ENCODE measurements at places on chromosomes 1 and 21. TPM values are rescaled to one million over a fixed set of nuclear protein-coding genes. Genes with fewer than 3 reads are reported as not detected.

- DNase-seq = no peak
Measured at GRCh38 chr1:107776900-107777663, 187.9 kb downstream of the VAV3 start.

DNA sequence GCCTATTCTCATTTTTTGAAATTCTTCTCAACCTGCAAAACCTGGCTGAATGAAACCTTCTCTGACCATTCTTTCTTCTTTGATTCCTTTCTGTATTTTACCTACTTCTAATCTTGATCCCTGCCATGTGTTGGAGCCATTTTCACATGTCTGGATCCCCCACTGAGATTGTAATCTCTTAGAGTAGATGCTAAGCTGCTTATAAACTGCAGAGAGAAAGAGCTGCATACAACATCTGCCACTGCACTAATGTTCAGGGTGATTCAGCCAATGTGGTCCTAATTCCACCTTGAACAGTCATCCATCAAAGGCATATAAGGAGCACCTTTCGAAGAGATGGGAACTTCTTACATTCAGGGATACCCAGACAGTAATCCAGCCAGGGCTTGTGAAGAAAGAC lies 16.2 kb upstream of the DAB1 start:
- no peak for DNase-seq

DNA sequence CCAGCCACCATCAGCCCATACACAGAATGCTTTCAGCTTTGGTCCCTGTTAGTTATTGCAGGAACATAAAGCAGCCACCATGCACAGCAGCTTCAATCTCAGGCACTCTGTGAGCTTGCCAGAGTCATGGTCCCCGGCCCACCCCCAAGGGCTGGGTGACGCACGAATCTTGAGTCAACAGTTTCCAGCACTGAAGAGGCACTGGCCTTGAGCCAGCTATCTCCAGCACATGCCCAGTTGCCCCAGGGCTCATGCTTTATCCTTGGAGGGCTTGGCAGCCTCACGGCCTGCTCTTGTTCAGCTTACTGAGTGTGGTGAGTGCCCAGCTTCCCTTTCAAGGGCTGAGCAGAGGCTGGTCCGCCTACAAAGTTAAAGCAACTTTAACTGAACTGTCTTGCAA lies 200.7 kb upstream of the RAB4A start:
- DNase-seq = peak; percentile 34

GRCh38 chr1:214280386-214281020 lies 456 bp upstream of the SMYD2 start:
- DNase-seq = peak; percentile 11

- no peak for DNase-seq
Measured at GRCh38 chr1:38003261-38004250, 1.8 kb downstream of the FHL3 start.

GRCh38 chr1:82284213-82284612 lies 483.5 kb downstream of the ADGRL2 start:
- no peak for DNase-seq

DNA sequence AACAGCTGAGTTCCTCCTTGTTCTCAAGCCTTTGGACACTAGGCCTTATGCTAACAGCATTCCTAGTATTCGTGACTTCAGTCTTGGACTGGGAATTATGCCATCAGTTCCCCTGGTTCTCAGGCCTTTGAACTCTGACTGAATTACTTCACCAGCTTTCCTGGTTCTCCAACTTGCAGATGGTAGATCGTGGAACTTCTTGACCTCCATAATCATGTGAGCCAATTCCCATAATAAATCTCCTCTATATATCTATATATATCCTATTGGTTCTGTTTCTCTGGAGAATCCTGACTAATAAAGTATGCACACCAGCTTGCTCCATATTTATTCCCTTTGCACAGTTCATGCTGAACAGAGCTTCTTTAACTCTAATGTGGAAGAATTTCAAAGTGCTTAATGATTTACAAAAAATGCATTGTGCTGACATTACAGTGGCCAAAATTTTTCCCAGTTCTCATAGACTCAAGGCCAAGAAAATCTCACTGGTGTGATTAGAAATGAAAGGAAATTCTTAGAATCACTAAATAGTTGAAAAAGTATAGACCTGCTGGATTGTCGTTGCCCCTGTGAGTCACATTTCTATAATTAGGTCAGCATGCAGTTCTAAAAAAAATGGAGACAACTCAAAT lies 462.9 kb upstream of the ADAMTS5 start:
- no peak for DNase-seq

DNA sequence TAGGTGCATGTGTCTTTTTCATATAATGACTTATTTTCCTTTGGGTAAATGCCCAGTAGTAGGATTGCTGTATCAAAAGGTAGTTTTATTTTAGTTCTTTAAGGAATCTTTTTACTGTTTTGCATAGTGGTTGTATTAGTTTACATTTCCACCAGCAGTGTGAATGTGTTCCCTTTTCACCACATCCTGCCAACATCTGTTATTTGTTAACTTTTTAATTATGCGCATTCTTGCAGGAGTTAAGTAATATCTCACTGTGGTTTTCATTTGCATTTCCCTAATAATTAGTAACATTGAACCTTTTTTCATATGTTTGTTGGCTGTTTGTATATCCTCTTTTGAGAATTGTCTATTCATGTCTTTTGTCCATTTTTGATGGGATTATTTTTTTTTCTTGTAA lies 1761.9 kb downstream of the PLA2G4A start:
- DNase-seq = no peak

The OR2G6 gene
- total RNA-seq = 0.38 TPM

DNA sequence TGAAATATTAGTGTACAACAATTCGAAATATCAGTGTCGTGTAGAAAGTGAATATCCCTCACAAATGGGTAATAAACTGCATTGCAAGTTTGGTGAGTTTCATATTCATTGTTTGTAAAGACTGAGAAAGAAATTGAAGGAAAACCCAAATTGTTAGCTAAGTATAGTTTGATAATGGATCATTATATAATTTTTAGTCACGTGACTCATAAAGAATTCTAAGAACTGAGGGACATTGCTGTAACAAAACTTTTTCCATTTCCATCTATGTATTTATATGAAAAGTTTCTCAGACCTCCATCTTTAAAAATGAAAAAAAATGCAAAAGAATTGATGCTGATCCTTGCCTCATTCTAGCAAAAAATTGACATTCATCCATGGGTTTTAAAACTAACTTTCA lies 36.0 kb upstream of the SGIP1 start:
- no peak for DNase-seq

The ACTL8 gene
- total RNA-seq = not detected

The STUM gene
- total RNA-seq = 16.9 TPM

DNA sequence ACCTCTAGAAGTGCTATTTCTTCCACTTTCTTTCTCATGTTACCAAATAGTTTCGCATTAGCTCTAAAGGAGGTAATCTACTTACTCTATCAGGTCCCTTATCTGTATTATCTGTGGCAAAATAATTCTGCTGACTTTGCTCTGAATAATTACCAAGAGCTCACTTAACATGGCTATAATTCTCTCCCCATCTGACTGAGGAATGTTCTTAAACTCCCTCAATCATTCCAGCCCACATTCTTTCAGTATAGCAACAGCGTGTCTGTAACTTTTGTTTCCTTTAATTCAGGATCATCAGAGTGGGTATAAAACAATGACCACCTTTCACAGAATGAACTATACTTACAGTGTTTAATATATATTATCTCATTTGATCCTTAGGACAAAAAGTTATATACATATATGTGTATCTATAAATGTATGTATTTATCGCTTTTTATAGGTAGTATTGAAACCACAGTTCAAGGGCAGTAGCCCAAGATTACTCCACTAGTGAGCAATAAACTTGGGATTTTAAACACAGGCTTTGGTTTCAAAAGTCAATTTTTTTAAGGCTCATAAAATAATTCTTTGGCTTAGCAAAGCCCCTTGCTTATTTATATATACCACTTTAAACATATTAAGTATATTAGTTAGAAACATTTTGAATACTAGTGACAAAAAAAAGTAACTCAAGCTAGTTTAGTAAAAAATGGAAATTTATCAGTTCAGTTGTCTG lies 36.1 kb upstream of the ST6GALNAC3 start:
- no peak for DNase-seq

GRCh38 chr1:152783095-152783494 lies 3.0 kb upstream of the LCE1E start:
- no peak for DNase-seq

DNA sequence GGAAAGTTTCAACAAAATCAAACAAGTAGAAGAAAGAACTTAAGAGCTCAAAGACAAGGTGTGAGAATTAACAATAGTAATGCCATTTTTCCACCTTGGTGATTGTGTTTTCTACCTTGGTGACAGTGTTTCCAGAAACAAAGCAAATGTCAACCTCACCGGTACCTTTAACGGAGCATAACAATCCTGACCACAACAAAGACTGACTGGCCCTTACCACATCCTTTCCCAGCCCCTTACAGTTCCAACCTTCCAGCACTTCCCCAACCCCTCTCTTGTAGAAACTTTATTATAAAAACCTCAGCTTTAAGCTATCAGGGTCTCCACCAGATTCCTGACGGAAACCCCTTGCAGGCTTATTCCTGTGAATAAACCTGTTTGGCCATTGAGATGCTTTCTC lies 16.7 kb downstream of the STYXL2 start:
- no peak for DNase-seq

- DNase-seq = no peak
Measured at GRCh38 chr1:56814205-56814604, 5.0 kb downstream of the FYB2 start.

The SIM2 gene
- 1.4 TPM for total RNA-seq

The UBE4B gene
- 67.9 TPM for total RNA-seq

The HDAC1 gene
- total RNA-seq = 36.6 TPM

The SELP gene
- total RNA-seq = 0.40 TPM

DNA sequence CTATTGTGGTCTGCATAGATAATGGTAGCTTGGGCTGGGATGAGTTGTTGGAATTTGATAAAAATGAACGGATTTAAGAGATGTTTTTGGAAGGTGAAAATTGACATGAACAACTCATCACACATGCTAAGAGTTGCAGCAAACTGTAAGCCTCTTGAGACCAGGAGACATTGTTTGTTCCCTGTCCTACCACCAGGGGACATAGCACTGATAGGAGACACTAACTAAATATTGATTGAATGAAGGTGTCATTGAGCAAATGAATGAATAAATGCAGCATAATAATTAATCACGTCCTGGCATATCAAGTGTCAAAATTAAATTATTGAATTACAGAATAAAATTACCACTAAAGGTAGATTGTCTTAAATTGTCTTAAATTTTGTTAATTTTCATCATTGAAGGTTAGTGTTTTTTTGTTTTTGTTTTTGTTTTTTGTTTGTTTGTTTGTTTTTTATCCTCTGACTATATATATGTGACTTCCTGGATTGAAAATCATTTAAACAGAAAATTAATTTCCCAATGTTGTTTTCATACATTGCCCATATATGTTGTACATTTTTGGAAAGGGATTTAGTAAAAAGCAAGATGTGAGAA lies 285.3 kb upstream of the C1orf105 start:
- no peak for DNase-seq

DNA sequence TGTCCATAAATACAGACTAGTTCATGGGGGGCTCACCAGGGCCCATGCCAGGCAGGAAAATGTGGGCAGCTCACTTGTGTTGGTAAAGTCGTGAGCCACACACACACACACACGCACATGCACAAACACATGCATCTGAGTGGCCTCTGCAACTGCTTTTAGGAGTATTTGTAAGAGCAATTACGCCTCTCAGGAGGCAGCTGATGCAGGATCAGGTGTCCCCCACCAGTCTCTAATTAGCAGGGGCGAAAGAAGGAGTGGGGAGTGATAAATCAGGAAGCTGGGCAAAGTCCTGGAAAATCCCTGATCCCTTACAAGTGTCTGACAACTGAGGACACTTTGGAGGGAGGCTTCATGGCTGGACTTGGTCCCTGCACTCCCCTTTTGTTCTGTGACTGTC lies 5.7 kb upstream of the IVL start:
- DNase-seq = no peak

The ZNF593OS gene
- total RNA-seq = not detected

The CYYR1 gene
- total RNA-seq = 5.0 TPM

- DNase-seq = no peak
Measured at GRCh38 chr1:248736977-248737376, 18.6 kb downstream of the LYPD8 start.

DNA sequence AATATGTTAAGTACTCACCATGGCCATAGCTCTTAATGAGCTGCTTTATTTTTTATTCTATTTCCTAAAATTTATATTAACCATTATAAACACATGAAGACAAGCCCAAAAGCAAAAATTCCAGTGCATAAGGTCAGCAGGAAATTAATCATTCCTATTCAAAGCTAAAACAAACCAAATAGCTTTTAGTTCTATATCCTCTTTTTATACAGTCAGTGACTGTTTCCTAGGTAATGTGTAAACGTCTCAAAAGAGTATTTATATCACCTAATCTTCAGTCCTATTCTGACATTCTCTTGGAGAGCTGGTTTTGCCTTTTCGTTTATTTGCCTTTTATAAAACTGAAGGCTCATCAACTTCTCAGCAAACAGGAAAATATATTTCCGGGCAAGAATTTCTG lies 4.2 kb downstream of the GOLPH3L start:
- DNase-seq = no peak

GRCh38 chr1:62245201-62245600 lies 50.6 kb downstream of the L1TD1 start:
- no peak for DNase-seq

The IL22RA1 gene
- 0.30 TPM for total RNA-seq

The IVL gene
- total RNA-seq = not detected

DNA sequence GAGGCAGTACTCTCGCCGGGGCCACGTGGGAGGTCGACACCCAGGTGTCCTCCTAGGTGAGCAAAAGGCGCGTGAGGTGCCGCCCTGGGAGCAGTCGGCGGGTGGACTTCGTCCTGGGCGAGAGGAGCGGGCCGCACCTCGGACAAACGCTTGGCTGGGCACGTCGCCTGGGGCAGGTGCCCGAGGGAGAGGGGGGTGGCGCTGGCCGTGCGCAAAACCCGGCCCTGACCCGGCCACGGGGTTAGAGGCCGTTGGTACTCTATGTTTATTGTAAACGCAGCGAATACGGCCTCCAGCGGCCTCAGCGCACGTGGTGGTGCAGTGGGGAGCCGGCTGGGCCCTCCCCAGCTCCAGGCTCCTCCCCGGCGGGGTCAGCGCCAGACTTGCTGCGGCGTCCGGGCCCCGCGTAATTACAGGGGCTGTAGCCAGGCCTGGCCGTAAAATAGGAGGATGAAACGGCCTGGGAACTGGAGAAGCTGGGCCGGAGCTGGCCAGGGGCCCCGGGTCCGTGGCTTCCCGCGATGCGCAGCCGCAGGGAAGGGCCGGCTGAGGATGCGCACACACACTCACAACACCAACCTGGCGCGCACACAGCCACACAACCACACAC lies 1.6 kb upstream of the EFNA1 start:
- peak; percentile 83 for DNase-seq

DNA sequence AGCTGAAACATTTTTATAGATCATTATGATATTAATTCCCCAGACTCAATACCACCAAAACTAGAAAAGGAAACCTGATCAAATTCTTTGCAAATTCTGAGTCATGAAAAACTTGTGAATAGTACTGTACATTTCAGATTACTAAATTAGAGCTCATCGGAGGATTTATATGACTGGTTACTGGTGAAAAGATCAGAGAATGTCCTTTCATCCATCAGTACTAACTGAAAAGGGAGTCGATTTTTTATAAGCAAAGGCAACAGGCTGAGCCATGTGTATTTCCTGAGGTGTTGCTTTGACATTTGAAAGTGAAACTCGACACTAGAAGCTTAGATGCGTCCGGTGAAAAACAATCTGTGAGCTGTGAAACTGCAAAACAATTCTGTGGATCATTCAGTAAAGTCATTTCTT lies 155.7 kb downstream of the TNFSF18 start:
- DNase-seq = no peak
